A549 treated with DMSO at 1 μM for 4 hours (cell line): ENCODE measurements at places on chromosomes 5 and 9. TPM values are rescaled to one million over a fixed set of nuclear protein-coding genes. Genes with fewer than 3 reads are reported as not detected.

Gene DPYSL3
- 17.5 to 21.1 TPM (median 17.5 TPM) in 5 replicates for total RNA-seq

Gene PPP3R2
- total RNA-seq: not detected in 5 replicates

Gene TIMD4
- 0.72 to 1.9 TPM (median 1.4 TPM) in 5 replicates for total RNA-seq

Gene GLDC
- 12.3 to 14.9 TPM (median 14.7 TPM) in 5 replicates for total RNA-seq

Gene PCDHB14
- 0.05 to 0.15 TPM (median 0.08 TPM) in 5 replicates for total RNA-seq

Gene FBXL7
- 0.89 to 1.9 TPM (median 1.6 TPM) in 5 replicates for total RNA-seq
